Right lung (tissue), 10 donors: ENCODE measurements at places on chromosomes 3 and 15. TPM values are rescaled to one million over a fixed set of nuclear protein-coding genes. Genes with fewer than 3 reads are reported as not detected.

The ZNF385D gene
- polyA plus RNA-seq = 20.1 TPM

The SLC24A5 gene
- polyA plus RNA-seq = not detected

The RETNLB gene
- not detected for polyA plus RNA-seq

The PRSS50 gene
- 0.88 TPM for polyA plus RNA-seq

The MOBP gene
- polyA plus RNA-seq = 0.26 TPM

The LSMEM2 gene
- 0.14 TPM for polyA plus RNA-seq
